Body of pancreas (tissue), 4 donors: ENCODE measurements at places on chromosomes 2 and 18. TPM values are rescaled to one million over a fixed set of nuclear protein-coding genes. Genes with fewer than 3 reads are reported as not detected.
A peak's percentile ranks its signal among the peaks of the same experiment; 100 is the strongest.

CCDC74B gene
- 0.99 TPM for total RNA-seq

GRCh38 chr18:63148449-63149301 is 170.9 kb downstream of the BCL2 start:
- DNase-seq, result peak; percentile 46
- H3K27me3 ChIP-seq, result no peaks in the 10 kb centered on the region
- H3K4me1 ChIP-seq, result peaks cover 19% of the 10 kb centered on the region
- no peaks in the 10 kb centered on the region for H3K36me3 ChIP-seq

FEV gene
- not detected for total RNA-seq

DNA sequence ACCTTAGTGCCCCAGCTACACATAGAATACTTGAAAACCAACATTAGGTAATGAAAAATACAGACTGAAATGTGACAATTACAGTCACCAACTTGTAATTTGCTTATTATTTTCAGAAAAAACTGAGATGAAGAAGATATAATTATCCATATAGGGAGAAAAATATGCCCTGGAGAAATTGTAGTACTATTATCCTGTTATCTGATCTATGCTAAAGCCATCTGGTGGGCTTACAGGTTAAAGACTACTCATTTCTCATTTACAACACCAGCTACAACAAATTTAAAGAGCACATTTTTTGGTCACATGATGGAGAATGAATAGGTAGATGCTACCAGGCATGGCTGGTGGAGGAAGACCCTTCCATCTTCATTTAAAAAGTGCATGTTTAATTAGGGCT is 79.6 kb upstream of the NYAP2 start:
- H3K4me1 ChIP-seq, result no peaks in the 10 kb centered on the region
- H3K27me3 ChIP-seq, result no peaks in the 10 kb centered on the region
- H3K27ac ChIP-seq, result no peak overlapping the region
- DNase-seq, result no peak

SLC19A3 gene
- total RNA-seq, result 23.4 TPM

GRCh38 chr2:9638532-9638931 is 7.7 kb upstream of the YWHAQ start:
- peak; percentile 65 for DNase-seq
- no peak overlapping the region for H3K27ac ChIP-seq
- H3K4me3 ChIP-seq, result no peak overlapping the region
- no peaks in the 10 kb centered on the region for H3K36me3 ChIP-seq
- H3K27me3 ChIP-seq, result no peaks in the 10 kb centered on the region

DNA sequence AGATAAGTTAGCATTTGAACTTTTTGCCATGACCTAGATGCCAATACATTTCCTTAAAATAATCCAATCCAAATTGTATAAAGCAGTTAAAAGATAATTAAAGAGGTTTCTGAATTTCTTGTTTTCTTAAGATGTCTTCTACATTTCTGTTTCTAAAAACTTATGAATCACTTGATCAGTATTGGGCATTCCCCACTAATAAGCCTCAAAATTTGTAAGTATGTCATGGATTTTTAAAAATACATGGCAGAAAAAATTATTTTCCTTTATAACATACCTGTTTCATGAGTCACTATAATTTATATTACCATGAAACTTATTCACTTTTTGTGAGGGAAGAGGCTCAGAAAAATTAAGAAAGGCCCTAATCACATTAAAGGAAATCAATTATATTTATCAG is 90.3 kb upstream of the TFPI start:
- H3K36me3 ChIP-seq, result no peaks in the 10 kb centered on the region
- no peak overlapping the region for H3K27ac ChIP-seq
- H3K4me3 ChIP-seq, result no peak overlapping the region

- no peak overlapping the region for H3K27ac ChIP-seq
- DNase-seq, result no peak
- peaks cover 10% of the 10 kb centered on the region for H3K36me3 ChIP-seq
Measured at GRCh38 chr2:11769516-11769915, 23.1 kb downstream of the LPIN1 start.

GRCh38 chr2:234500394-234501006 is 3.6 kb upstream of the ARL4C start:
- H3K36me3 ChIP-seq, result no peaks in the 10 kb centered on the region
- no peaks in the 10 kb centered on the region for H3K27me3 ChIP-seq
- no peak overlapping the region for H3K27ac ChIP-seq
- H3K4me1 ChIP-seq, result peaks cover 9% of the 10 kb centered on the region

ARHGAP28 gene
- 16.5 TPM for total RNA-seq

RPRD1A gene
- total RNA-seq, result 36.3 TPM

DNA sequence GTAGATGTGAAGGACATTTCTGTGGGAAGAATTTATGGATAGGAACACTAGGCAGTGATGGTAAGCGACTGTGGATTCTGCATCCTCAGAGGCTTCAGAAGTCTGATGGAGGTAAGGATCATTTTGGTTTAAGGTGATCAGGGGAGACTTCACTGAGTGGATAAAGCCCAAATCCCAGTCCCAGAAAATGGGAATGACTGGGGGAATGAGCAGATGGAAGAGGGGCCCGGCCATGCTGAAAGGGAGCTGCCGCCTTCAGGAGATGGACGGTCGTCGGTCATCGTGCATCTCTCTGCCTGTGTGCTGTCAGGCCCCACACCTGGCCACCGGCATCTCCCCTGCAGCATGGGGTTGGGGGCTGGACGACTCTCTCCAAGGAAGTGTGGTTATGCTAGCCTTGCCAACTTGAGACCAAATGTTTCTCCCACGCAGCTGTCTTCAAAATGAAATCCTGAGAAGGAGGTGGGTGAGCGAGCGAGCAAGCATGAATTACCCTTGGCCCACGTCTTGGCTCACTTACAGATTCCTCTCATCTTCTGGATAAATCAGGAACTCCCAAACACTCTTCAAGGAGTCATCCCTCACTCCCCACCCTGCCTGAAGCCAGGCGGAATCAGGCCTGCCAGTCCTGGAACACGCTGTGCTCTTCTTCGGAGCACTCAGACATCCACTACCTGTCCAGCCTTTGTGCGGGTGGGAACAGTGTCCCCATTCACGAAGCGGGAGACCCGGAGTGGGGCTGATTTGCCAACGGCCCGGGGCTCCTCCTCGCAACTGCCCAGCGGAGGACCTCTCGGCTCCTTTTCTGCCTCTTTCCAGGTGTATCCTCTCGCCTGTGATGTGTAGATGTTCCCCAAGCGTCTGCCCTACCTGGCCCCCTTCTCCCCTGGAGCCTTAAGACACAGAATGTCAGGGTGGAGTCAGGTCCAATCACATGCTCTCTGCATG is 85.6 kb downstream of the PRKCE start:
- H3K36me3 ChIP-seq, result no peaks in the 10 kb centered on the region
- H3K27me3 ChIP-seq, result no peaks in the 10 kb centered on the region
- no peaks in the 10 kb centered on the region for H3K4me1 ChIP-seq
- H3K4me3 ChIP-seq, result no peak overlapping the region
- no peak overlapping the region for H3K27ac ChIP-seq

DNA sequence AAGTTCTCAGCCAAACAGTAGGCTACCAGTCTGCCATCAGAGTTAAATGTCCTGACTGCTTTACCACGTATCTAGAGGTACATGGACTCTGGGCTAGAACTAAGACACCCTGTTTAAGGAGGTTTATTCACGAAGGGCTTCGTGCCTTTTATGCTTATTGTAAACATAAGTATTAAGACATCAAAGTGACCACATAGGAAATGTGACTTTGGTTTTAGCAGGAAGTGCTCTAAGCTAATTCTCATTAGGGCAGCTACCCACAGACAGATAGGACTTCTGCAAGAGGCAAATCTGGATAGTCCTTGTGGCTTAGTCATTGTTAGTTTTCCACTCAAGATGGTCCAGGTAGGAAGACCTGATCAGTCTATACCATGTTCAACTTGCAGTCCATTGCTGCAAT is 233.3 kb upstream of the MGAT5 start:
- H3K4me1 ChIP-seq, result no peaks in the 10 kb centered on the region
- no peak overlapping the region for H3K4me3 ChIP-seq
- DNase-seq, result no peak
- H3K36me3 ChIP-seq, result no peaks in the 10 kb centered on the region
- H3K27ac ChIP-seq, result no peak overlapping the region
